Esophagus squamous epithelium (tissue), 5 donors: ENCODE measurements at places on chromosomes 7 and 10. TPM values are rescaled to one million over a fixed set of nuclear protein-coding genes. Genes with fewer than 3 reads are reported as not detected.

DNA sequence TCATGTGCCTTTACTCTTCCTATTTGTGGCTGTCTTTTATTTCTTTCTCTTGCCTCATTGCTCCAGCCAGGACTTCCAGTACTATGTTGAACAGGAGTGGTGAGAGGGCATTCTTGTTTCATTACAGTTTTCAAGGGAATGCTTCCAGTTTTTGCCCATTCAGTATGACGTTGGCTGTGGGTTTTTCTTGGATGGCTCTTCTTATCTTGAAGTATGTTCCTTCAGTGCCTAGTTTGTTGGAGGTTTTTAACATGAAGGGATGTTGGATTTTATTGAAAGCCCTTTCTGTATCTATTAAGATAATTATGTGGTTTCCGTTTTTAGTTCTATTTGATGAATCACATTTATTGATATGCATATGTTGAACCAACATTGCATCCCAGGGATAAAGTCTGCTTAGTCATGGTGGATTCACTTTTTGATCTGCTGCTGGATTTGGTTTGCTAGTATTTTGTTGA lies 96.8 kb downstream of the GLCCI1 start:
- no peaks in the 10 kb centered on the region for H3K4me1 ChIP-seq
- H3K27me3 ChIP-seq, result no peaks in the 10 kb centered on the region
- no peak for DNase-seq
- no peaks in the 10 kb centered on the region for H3K36me3 ChIP-seq

GRCh38 chr7:117113871-117114270 lies 160.6 kb downstream of the ST7 start:
- no peaks in the 10 kb centered on the region for H3K36me3 ChIP-seq
- DNase-seq, result no peak
- no peak overlapping the region for H3K4me3 ChIP-seq
- no peaks in the 10 kb centered on the region for H3K27me3 ChIP-seq

DNA sequence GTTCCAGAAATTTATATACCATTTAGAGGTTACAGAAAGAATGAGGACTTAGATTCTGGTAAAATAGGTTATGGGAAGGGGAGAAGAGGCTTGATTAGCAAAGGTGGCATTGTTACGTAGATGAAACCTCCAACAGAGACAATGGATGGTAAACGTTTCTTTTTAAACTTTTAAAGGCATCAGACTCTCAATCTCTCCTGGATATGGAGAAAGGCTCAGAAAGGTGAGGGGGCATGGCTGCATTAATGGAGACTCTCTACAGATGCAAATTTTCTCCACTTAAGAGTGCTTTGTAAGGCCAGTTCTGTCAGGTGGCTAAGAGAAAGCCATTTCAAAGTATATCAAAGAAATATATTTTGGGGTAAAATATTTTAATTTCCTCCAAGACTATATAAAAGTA lies 240.9 kb upstream of the PTER start:
- H3K4me1 ChIP-seq, result no peaks in the 10 kb centered on the region
- H3K27ac ChIP-seq, result no peak overlapping the region
- H3K36me3 ChIP-seq, result no peaks in the 10 kb centered on the region
- DNase-seq, result no peak
- H3K4me3 ChIP-seq, result no peak overlapping the region
- no peaks in the 10 kb centered on the region for H3K27me3 ChIP-seq

VWA2 gene
- total RNA-seq, result 5.7 TPM

FFAR4 gene
- total RNA-seq, result 1.1 TPM
